T-helper 2 cell (primary cell): ENCODE measurements at places on chromosomes 11 and 22.
A peak's percentile ranks its signal among the peaks of the same experiment; 100 is the strongest.

DNA sequence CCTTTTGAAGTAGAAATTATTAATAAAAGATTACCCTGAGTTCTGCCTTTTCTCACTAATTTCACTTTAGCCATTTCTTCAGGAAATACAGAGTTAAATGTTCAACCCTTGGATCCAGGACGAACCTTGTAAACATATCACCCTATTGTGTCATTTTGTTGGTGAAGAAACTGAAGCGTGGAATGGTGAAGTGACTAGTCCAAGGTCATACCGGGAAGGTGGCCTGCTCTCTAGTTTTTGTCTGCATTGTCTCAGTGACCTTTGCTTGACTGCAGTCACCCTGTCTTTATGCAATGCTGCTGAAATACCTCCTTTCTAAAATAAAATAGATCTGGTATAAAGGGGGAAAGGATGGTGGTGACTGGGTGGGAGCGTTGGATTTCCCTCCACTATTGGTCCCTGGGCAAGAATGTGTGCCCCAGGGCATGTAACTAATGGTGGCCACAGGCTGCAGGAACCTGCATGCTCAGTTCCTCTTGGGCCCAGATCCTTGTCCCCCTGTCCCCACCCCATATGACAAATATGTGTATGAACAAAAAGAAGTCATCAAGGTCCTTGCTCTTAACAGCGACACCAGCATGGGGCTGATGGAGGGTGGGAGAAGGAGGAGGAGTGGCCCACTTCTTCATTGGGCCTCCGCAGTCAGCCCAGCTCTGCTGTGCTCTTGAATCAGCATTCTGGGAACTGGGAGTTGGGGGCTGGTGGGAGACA lies 977 bp upstream of the SORL1-AS1 start:
- DNase-seq = no peak

DNA sequence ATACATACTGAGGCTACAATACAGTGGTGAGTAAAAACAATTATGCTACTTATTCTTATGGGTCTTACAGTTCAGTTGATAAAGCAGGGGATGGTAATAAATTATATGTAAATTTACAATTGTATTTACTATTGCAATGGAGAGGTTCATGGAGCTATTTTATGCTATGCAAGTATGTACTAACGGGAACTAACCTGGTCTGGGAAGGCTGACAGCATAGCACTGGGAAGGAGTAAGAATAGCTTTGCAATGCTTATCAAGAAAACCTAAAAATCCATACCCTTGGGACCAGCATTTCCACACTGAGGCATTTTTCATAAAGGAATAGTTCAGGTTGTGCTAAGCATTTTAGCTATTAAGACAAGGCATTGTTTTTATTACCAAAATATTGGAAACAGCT lies 700.6 kb downstream of the NELL1 start:
- DNase-seq = no peak

GRCh38 chr11:13286279-13286821 lies 8.8 kb downstream of the BMAL1 start:
- DNase-seq = no peak

- no peak for DNase-seq
These were observed 8.9 kb downstream of the RIBC2 start for GRCh38 chr22:45422237-45422983.

DNA sequence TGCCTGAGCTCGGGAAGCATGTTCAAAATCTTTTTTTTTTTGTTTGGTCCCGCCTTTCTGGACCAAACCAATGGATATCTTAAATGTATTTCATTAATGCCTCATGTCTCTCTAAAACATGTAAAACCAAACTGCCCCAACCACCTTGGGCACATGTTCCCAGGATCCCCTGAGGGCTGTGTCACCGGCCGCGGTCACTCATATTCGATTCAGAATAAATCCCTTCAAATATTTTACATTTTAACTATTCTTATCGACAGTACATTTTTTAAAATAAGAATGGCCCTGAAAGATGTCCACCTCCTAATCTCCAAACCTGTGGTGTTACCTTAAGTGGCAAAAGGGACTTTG lies 2.1 kb downstream of the RNH1 start:
- no peak for DNase-seq

GRCh38 chr11:93225662-93226061 lies 27.9 kb upstream of the SLC36A4 start:
- no peak for DNase-seq

GRCh38 chr11:118896472-118896913 lies 12.8 kb downstream of the CXCR5 start:
- DNase-seq = no peak

GRCh38 chr11:125188021-125188420 lies 23.5 kb downstream of the PKNOX2 start:
- no peak for DNase-seq

DNA sequence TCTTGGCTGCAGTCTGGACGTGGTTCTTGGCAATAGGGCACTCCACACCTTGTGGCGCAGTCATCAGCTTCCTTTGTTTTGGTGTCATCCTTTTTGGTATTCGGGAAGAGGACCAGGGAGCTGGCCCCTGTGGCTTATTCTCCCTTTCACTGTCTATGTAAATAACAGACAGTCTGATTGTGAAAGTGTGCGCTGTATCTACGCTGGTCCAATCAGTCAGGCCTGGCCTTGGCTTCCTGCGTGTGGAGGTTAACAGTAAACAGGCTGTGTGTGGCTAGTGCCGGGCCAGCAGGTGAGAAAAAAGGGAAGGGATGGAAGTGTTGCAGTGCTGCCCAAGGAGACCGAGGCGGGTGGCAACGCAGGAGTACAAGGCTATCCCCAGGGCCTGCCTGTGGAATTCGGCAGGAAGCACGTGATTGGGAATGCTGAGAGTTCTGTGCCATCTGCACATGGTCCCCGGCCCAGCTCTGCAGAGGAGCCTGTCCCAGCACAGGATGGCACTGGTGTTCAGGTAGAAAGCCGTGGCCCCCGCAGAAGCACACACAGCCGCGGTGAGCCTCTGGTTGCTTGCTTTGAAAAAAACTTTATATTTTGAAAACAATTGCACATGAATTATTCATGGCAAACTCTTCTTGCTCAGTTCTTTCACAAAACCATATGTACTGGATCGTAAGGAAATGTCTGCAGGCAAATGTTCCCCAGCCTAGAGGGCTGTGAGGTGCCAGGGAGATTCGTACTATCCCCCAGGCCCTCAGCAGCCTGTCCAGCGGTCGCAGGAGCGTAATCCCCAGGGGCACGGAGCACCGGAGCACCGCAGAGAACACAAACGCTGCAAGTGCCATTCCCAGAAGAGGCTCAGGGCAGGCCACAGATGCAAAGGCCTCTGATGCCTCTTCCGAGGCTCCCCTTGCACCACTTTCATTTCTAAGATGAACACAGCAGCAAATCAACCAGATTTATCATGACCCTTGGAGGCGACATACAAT lies 174.5 kb downstream of the EFCAB6 start:
- no peak for DNase-seq

DNA sequence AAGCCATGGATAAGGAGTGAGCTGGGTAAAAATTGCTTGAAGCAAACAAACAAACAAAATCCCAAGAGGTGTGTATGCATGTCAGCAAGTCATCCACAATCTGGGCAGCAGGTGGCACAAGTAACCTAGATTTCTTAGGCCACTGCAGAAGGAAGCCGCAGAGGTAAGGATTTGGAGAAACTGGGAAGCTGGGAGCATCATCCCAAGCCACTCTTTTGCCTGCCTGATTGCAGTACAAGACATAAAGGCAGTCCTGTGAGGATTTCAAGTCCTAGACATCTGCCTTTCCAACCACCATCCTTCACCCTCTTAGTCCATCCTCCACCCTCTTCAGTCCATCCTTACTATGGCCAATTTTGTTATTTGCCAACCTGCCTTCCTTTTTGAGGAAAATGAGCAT lies 67.2 kb upstream of the BMAL1 start:
- DNase-seq = no peak

DNA sequence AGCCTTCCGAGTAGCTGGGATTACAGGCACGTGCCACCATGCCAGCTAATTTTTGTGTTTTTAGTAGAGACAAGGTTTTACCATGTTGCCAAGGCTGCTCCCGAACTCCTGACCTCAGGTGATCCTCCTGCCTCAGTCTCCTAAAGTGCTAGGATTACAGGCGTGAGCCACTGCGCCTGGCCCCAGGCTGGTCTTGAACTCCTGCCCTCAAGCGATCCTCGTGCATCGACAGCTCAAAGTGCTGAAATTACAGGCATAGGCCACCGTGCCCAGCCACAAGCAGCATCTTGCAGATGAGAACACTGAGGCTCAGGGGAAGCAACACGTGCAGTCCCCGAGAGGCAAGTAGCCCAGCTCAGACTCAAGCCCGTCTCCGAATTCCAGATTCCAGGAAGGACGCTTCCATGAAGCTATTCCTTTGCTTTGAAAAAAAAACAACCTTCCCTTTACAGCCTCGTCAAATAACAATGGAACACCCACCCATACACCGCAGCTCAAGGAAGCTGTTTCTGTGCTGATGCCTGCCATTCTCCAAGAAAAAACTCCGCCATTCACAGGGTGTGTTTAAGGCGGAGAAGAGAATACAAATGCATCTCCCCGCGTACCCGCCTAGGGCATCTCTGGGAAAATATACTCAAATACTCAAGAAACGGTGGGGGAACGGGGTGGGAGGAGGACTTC lies 34.5 kb upstream of the PDGFB start:
- no peak for DNase-seq

GRCh38 chr11:64165481-64165841 lies 452 bp downstream of the MACROD1 start:
- no peak for DNase-seq

GRCh38 chr11:64894070-64894811 lies 15.8 kb upstream of the EHD1 start:
- peak; percentile 84 for DNase-seq

DNA sequence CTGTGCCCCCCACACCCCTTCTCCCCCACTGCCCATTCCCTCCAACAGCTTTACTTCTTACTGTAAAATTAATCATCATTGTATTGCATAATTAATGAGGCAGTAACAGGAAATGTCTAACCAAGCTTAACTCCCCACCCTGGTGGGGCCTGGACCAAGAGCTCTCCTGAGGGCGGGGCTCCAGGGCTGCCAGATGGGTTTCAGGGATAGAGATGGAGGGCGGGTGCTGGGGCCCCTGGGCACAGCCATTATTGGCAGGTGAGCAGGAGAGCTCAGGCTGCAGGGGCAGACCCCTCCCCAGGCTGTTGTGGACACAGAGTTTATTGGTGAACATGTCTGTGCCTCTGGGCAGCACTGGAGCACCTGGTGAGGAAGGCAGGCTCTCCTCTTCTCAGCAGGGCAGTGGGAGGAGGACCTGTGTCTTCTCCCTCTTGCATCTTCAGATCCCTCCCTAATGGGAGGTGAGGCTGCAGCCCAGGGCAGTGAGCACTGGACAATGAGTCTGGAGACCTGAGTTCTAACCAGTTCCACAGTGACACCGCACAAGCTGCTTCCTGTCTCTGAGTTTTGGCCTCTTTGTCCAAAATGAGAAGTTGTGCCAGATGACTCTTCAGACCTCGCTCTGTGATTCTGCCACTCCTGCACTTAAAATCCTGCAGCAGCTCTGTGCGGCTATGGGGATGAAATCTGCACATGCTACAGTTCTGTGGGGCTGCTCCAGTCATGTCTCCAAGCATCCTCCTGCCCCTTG lies 233.3 kb downstream of the CEP164 start:
- no peak for DNase-seq

DNA sequence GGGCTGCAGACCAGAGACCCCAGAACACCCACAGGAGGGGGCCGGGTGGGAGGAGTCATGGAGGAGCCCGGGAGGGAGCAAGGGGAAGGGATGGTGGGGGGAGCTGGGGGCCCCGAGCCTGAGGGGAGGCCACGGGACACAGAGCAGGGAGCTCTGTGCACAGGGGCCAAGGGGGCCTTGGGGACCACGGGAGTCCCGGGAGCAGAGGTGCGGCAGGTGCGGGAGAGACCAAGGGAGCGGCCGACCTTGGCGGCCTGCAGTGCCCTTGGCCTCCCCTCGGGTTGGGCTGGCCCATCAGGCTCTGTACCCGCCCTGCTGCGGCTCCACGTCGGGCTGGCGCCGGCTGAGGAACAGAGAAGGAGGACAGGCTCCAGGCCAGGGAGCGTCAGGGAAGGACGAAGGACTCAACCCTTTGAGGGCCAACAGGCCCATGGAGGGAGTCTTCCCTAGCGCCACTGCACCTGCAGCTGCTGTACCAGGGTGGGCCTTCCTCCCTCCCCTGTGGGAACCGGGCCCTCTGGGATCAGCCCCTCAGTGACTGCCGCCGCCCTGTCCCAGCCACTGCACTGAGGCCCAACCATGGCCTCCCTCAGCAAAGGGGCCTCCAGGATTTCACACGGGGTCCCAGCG lies 17.8 kb upstream of the BRSK2 start:
- DNase-seq = no peak

GRCh38 chr11:120389693-120390584 lies 53.7 kb downstream of the ARHGEF12 start:
- no peak for DNase-seq

GRCh38 chr22:50190182-50190940 lies 4.6 kb downstream of the TRABD start:
- peak; percentile 93 for DNase-seq

- no peak for DNase-seq
These were observed 6.9 kb downstream of the DPAGT1 start for GRCh38 chr11:119094816-119095065.

GRCh38 chr22:44944883-44945601 lies 64.8 kb downstream of the PHF21B start:
- no peak for DNase-seq

DNA sequence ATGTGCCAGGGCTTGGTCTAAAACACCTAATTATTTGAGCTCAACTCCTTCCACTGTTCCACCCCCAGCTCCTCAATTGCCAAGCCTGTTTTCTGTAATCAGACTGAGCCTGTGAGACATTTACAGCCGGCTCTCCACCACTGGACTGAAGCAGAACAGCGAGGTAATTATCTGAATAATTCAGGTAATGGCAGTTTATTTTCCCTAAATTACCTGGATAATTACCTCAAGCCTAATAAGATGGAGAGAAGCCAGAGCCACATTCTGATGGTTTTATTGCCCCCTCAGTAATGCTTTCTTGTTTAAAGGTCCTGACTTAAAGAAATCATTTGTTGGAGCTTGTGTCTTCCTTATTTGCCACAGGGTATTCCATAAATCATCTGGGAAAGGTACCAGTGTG lies 64.2 kb downstream of the FZD4 start:
- no peak for DNase-seq

DNA sequence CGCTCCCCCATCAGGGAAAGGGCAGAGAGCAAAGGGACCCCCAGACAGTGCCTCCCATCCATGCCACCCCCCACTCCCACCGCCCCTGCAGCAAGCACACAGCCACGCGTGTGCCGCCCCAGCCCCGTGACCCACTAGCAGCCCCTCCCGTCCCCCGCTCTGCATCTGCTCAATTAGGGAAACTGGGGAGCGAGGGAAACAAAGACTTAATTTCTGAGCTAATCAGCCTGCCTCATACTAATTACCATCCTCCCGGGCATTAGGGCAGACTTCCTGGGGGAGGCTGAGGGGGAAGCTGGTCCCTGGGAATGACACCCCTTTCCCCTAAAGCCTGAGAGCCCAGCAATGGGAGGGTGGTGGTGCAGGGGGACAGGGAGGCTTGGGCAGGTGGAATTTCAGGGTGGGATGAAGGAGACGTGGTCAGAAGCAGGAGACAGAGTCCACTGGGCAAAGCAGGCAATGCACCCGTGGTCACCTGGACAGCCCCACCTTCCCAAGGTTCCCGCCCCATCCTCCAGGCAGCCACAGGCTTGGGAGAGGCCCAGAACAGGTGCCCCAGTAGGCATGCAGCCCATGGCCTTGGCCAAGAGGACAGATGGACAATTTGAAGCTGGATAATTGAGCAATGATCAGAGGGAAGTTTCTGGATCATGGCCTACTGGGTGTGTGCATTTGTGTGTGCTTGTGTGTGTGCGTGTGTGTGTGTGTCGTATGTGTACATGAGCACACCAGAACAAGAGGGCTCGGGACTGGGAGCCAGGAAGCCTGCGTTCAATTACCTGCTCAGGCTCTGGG lies 20.6 kb downstream of the ELFN2 start:
- DNase-seq = no peak
